ENCODE measurements at places on chromosomes 7 and 10.
A peak's percentile ranks its signal among the peaks of the same experiment; 100 is the strongest.

DNA sequence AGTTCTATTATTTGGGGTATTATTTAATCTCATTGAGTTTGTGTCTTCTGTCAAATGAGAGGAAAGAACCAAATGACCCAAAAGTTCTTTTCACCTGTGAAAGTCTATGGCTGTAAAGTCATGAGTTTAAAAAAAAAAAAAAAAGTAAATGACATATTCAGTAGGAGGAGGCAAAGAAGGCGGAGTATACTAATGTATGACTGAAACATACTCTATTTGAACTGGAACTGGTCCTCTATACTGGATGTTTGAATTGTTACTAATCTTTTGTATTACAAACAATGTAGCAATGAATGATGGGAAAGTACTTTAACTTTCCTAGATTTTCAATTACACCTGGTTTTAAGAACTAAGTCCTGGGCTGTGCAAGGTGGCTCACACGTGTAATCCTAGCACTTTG, 24.9 kb upstream of the GSAP start:
- no peak for DNase-seq

DNA sequence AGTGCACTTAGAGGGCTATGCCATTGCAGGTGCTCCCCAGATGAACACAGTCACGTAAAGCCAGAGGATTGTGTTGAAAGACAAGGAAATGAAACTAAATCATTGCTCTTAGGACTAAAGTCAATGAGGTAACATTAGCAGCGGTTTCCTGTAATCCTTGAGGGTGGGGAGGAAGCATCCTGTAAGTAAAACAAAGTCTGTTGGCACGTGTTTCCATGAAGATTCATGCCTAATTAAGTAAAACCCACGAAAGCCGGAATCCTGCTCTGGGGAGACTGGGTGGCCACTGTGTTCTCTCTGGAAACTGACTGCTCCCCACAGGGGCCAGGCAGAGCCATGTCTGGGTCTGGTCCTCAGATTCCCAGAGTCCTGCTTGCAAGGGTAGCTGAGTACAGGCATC, 18.3 kb downstream of the STEAP1B start:
- DNase-seq = peak; percentile 24

- no peak for DNase-seq
These were observed 496.9 kb upstream of the CELF2 start for GRCh38 chr10:10520491-10521385.

DNA sequence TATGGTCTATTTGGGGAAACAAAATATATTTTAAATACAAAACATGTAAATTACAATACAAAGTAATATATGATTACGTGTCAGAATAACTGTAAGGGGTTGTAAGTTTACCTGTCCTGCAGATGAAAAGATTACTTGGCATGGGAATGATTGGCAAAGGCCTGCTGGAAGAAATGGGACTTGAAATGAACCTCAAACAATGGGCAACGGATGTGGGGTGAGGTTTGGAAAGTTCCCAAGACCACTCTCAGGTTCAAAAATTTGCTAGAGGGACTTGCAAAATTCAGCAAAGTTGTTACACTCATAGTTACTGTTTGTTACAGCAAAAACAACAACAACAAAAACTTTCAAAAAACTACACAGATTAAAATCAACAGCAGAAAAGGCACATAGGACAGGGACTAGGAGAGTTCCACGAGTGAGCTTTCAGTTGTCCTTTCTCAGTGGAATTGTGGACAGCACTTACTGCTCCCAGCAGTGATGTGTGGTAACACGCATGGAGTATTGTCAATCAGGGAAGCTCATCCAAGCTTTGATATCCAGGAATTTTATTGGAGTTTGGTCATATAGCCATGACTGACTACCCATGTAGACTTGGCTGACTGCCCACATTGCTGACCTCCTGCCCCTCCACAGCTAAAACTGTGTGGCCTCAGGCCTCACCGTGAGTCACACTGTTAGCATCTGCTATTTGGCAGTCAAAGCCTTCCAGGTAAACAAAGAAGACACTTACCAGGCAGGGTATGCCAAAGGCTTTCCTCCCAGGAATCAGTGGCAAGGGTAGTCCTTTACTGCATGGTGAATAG, 43.8 kb downstream of the EXOC6 start:
- peak; percentile 88 for DNase-seq

DNA sequence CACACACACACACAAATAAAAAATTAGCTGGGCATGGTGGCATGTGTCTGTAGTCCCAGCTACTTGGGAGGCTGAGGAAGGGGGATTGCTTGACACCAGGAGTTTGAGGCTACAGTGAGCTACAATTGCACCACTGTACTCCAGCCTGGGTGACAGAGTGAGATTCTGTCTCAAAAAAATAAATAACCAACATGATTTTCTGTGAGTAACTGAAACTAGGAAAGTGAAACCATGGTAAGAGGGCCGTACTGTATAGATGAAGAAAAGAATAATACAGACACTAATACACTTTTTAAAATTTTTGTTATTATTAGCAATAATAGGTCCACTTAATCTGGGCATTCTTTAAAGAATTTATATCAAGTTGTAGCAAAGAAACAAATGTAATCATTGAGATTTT, 170.9 kb downstream of the HGF start:
- no peak for DNase-seq

DNA sequence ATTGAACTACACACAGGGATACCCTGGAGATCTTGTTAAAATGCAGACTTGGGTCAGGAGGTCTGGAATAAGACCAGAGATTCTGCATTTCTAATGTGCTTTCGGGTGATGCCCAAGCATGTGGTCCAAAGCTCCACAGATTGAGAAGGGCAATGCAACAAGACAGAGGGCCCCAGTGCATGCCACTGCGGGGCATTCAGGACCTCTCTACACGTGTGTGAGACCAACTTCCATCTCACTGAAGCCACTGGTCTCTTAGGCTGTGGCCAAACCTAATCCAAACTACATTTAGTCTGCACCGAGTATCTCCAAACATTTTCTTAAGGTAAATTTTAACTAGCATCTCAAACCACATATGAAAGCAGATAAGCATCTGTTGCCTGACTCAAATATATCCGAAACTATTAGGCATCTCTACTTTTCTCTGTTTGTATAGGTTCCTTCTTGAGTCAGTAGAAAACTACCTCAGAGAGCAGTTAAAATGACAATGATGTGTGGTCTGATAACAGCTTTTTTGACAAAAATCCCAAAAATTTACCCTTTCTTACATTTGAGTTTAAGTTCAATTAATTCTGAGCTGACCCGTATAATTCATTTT, 107.5 kb downstream of the ELMO1 start:
- no peak for DNase-seq

GRCh38 chr10:91117505-91117904, 103.0 kb upstream of the PCGF5 start:
- no peak for DNase-seq

DNA sequence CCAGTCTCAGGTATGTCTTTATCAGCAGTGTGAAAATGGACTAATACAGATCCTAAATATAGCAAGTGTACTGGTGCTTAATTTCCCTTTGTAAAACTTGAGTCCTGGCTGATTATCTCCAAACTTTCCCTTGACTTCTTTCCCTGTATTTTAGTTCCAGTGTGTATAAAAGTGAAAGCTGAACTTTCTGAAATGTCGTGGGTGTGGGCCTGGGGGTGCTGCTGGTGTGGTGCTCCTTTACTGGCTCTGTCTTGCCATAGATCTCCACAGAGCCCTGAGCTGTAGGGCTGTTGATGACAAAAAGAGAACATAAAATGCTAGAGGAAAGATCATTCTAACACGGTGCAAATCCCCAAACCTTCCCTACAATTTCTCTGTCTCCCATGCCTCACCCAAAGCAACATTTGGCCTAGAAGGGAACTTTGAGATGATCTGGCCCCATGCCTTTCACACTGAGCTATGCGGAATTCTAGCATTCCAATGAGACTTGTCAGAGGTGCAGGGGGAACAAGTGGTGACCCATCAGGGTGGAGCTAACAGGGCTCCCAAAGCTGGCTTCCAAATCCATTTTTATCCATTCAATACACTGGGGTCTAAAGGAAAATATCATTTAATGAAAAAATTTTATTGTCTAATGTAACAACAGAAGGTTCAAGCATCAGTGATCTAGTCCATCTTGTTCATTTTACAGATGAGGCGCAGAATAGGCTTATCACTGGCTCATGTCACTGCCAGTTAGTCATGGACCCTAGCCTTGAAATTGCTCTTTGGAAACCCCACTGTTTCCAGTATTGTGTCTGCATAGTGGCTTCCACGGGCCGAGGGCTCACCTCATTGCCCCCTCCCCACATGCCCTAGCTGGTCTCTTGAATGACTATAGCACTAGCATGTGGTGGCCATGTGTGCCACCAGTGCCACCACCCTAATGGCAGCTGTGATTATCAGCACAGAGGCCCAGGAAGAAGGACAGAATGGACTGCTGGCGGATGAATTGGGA, 1000.9 kb downstream of the LRMDA start:
- DNase-seq = peak; percentile 48

- DNase-seq = peak; percentile 57
These were observed 331.8 kb downstream of the NRG3 start for GRCh38 chr10:82206831-82207230.
